ENCODE measurements at places on chromosomes 16 and 17.

DNA sequence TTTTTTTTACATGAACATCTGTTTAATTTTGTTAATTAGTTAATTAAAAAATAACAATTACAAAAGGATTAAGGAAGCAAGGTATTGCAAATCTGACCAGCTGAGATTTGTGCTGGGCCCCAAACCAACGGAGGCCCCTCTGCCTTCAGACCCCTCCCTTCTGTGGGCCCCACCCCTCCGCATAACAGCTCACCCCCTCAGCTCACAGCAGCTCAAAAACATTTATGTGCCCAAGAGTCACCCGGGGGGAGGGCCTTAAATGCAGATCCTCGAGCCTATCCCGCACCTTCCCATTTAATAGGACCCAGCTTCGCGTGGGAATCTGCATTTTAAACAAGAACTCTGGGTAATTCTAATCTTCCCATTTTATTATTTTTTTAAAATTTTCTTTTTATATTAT, 75.0 kb downstream of the MGAT5B start:
- no peak for DNase-seq

GRCh38 chr16:31499928-31500327, 8.3 kb downstream of the RUSF1 start:
- DNase-seq, result no peak

GRCh38 chr17:75996665-75997590, 3.7 kb upstream of the CDK3 start:
- no peak for DNase-seq

GRCh38 chr16:65876624-65877023, 489.9 kb upstream of the CDH5 start:
- no peak for DNase-seq

- DNase-seq, result no peak
Observed at GRCh38 chr17:17999364-18000029, 26.8 kb downstream of the DRC3 start.
